Mucosa of descending colon (tissue), 3 donors: ENCODE measurements at places on chromosomes 6 and 20. TPM values are rescaled to one million over a fixed set of nuclear protein-coding genes. Genes with fewer than 3 reads are reported as not detected.

The SGK2 gene
- 125 TPM for total RNA-seq

The EYA2 gene
- total RNA-seq, result 14.3 TPM

The SYNDIG1 gene
- total RNA-seq, result 0.46 TPM

The PLN gene
- 145 TPM for total RNA-seq

The AIF1 gene
- 28.4 TPM for total RNA-seq

The SNAI1 gene
- total RNA-seq, result 0.96 TPM

The MUC22 gene
- total RNA-seq, result not detected

The FGD2 gene
- total RNA-seq, result 6.9 TPM

The SLC17A1 gene
- not detected for total RNA-seq

The PRRT1 gene
- 6.6 TPM for total RNA-seq

The TCF21 gene
- 14.3 TPM for total RNA-seq
